ENCODE measurements at places on chromosomes 5 and 9. TPM values are rescaled to one million over a fixed set of nuclear protein-coding genes. Genes with fewer than 3 reads are reported as not detected.
A peak's percentile ranks its signal among the peaks of the same experiment; 100 is the strongest.

DNA sequence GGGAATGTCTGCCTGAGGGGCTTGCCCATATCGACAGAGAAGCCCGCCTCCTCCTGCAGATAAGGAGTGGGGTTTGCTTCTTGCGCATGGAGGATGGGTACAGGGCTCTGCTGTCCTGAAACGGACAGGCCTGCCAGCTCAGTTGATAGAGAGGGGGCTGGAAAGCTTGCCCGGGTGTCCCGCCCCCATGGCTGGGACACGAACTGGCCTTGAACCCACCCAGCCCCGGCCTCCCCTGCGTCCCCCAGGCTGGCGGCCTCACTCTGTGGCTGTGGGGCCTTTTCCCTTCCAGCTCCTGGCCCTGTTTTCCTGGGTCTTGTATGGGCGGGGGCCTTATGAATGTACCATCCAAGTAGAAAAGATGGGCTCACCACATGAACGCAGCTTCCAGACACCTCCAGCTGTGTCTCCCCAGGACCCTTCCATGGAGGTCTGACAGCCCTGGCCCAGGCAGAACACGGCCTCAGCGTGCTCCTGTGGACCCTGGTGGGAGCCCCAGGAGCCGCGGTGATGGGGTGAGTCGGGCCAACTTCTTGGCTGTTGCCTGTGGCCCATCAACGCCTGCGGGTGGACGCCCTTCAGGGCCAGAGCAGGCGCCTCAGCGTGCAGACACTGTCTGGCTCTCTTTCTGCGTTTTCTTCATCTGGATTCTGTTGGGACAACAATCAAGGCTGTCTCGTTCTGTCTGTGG lies 15.9 kb upstream of the SLC2A6 start:
- H3K27me3 ChIP-seq, result no peaks in the 10 kb centered on the region
- no peak for DNase-seq
- no peaks in the 10 kb centered on the region for H3K36me3 ChIP-seq

Gene FOXD4L3
- total RNA-seq, result not detected

DNA sequence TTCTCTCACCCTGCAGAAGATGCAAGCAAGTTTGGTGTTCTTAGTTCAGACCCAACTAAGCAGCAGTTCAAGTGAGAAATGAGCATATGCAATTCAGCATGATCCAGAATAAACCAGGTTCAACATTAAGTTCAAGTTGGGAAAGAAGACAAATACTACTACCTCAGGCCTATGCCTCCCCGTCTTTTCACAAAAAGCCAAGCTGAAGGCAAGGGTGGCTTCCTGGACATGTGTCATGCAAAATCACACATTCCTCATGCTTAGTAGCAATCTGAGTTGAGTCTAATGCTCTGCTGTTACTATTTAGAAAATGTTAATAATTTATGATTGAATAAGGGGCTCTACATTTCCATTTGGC lies 453.4 kb upstream of the GRAMD2B start:
- no peaks in the 10 kb centered on the region for H3K4me1 ChIP-seq
- no peaks in the 10 kb centered on the region for H3K27me3 ChIP-seq
- H3K36me3 ChIP-seq, result no peaks in the 10 kb centered on the region
- no peak overlapping the region for H3K27ac ChIP-seq

- peak overlapping the region; percentile 65 for H3K27ac ChIP-seq
- no peak for DNase-seq
- no peak overlapping the region for H3K4me3 ChIP-seq
- H3K4me1 ChIP-seq, result no peaks in the 10 kb centered on the region
Measured at GRCh38 chr5:149229298-149229937, 42.2 kb upstream of the AFAP1L1 start.

- no peak overlapping the region for H3K4me3 ChIP-seq
- no peak overlapping the region for H3K27ac ChIP-seq
- H3K4me1 ChIP-seq, result peaks cover 14% of the 10 kb centered on the region
- DNase-seq, result no peak
Measured at GRCh38 chr9:130685104-130685503, 8.5 kb upstream of the EXOSC2 start.

Gene STPG3
- not detected for total RNA-seq

Gene ISL1
- total RNA-seq, result not detected

Gene FYB1
- 1.8 TPM for total RNA-seq

DNA sequence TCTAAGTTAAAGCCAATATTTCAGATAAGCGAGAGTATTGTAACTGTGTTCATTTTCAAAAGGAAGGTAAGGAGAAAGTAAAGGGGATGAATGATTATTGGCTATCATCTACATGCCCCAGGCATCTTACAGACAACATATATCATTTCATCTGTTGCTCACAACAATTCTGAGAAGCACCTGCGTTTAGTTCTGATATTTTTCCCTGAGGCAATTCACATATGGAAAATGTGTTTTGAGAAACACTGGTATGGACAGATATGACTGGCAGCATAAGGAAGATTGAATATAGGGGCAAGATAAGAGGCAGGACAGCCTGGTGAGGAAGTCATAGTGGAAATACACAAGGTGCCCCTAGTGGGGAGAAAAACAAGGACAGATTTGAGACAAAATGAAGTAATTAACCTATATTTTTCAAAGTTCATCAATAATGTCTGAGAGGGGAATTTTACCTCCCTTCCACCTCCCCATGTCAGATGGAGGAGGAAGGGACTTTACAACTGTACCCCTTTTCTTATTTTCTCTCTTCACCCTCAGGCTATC lies 87.7 kb upstream of the TRIM32 start:
- H3K27ac ChIP-seq, result no peak overlapping the region
- DNase-seq, result no peak
- no peak overlapping the region for H3K4me3 ChIP-seq
- H3K27me3 ChIP-seq, result no peaks in the 10 kb centered on the region
- H3K36me3 ChIP-seq, result no peaks in the 10 kb centered on the region

DNA sequence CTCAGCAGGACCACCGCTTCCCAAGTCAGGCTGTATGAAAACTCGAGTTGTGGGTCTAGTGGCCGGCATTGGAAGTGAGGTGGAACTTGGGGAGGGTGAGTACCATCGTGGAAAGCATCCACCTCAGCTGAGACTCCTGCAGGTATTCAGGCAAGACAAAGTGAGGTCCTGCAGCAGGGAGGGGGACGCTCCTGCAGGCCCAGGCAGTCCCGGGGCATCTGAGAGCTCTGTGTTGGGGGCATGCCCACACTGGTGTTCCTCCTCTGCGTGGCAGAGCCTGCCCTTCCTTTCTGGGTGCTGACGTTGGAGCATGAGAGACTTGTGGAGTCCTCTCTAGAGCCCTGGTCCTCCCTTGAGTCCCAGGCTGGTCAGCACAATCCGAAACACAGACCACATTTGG lies 187.7 kb downstream of the CACNA1B start:
- no peaks in the 10 kb centered on the region for H3K36me3 ChIP-seq
- no peak for DNase-seq
- H3K27ac ChIP-seq, result no peak overlapping the region
- H3K4me3 ChIP-seq, result no peak overlapping the region
- no peaks in the 10 kb centered on the region for H3K27me3 ChIP-seq
- no peaks in the 10 kb centered on the region for H3K4me1 ChIP-seq

Gene REXO4
- 13.8 TPM for total RNA-seq

- H3K4me3 ChIP-seq, result no peak overlapping the region
- DNase-seq, result no peak
- no peaks in the 10 kb centered on the region for H3K36me3 ChIP-seq
- H3K27me3 ChIP-seq, result no peaks in the 10 kb centered on the region
- H3K27ac ChIP-seq, result no peak overlapping the region
- no peaks in the 10 kb centered on the region for H3K4me1 ChIP-seq
Measured at GRCh38 chr9:80410106-80410505, 838.3 kb downstream of the TLE4 start.

DNA sequence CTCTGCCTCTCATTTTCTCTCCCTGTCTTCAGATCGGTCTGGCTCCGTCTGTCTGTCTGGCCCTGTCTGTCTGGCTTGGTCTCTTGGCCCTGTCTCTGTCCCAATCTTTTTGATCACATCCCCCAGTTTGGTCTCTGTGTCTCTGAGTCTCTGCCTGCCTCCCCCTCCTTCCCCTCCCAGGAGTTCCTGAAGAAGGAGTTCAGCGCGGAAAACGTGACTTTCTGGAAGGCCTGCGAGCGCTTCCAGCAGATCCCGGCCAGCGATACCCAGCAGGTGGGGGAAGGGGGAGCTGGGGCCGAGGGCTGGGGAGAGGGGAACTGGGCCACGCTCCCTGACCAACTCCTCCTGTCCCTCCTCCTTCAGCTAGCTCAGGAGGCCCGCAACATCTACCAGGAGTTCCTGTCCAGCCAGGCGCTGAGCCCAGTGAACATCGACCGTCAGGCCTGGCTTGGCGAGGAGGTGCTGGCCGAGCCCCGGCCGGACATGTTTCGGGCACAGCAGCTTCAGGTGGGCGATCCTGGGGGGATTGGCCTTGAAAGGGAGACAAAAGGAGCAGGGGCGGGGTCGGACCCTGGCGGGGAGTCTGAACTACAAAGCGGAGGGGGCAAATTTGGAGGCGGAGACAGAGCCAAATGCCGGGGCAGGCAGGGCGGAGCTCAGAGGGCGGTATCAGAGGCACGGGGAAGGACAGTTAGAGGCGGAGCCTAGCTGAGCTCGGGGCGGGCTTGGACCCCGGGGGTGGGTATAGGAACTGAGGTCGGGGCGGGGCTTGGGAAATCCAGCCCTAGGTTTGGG lies 9.0 kb downstream of the RGS14 start:
- no peaks in the 10 kb centered on the region for H3K27me3 ChIP-seq
- H3K27ac ChIP-seq, result peak overlapping the region; percentile 86
- no peaks in the 10 kb centered on the region for H3K4me1 ChIP-seq
- peak overlapping the region; percentile 36 for H3K4me3 ChIP-seq
- DNase-seq, result peak; percentile 87

Gene PCDHB16
- 5.3 TPM for total RNA-seq

DNA sequence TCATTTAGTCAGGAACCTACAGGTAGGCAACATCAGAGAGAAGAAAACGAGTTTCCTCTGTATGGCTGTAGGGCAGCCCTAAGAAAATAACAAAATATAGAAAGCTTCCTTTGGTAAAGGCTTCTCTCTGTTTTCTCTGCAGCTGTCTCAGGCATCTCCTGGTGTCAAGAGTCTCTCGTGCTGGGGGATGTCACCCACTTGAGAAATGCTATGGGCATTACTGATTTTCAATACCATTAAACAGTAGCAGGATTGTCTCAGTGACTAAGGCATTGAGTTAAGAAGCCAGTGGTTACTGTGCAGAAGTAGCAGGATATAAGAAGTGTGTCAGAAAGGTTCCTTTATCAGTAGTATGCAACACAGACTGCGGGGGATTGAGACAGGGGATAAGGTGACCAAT lies 32.4 kb downstream of the LIFR start:
- no peak overlapping the region for H3K27ac ChIP-seq
- no peak for DNase-seq
- no peak overlapping the region for H3K4me3 ChIP-seq
- H3K36me3 ChIP-seq, result peaks cover 63% of the 10 kb centered on the region
- no peaks in the 10 kb centered on the region for H3K27me3 ChIP-seq

GRCh38 chr5:139188558-139189270 lies 9.5 kb downstream of the SIL1 start:
- no peak for DNase-seq
- no peaks in the 10 kb centered on the region for H3K27me3 ChIP-seq
- H3K4me1 ChIP-seq, result no peaks in the 10 kb centered on the region
- no peak overlapping the region for H3K27ac ChIP-seq
- H3K4me3 ChIP-seq, result no peak overlapping the region
- no peaks in the 10 kb centered on the region for H3K36me3 ChIP-seq

- H3K4me1 ChIP-seq, result no peaks in the 10 kb centered on the region
- H3K27ac ChIP-seq, result no peak overlapping the region
- H3K36me3 ChIP-seq, result no peaks in the 10 kb centered on the region
- no peak for DNase-seq
Measured at GRCh38 chr9:126856326-126856877, 4.0 kb upstream of the ZBTB34 start.

GRCh38 chr5:36874465-36874864 lies 2.1 kb upstream of the NIPBL start:
- peak overlapping the region; percentile 99 for H3K27ac ChIP-seq
- peak overlapping the region; percentile 98 for H3K4me3 ChIP-seq
- peaks cover 5% of the 10 kb centered on the region for H3K36me3 ChIP-seq
- no peak for DNase-seq
- H3K4me1 ChIP-seq, result no peaks in the 10 kb centered on the region

Gene STARD4
- 11.8 TPM for total RNA-seq

DNA sequence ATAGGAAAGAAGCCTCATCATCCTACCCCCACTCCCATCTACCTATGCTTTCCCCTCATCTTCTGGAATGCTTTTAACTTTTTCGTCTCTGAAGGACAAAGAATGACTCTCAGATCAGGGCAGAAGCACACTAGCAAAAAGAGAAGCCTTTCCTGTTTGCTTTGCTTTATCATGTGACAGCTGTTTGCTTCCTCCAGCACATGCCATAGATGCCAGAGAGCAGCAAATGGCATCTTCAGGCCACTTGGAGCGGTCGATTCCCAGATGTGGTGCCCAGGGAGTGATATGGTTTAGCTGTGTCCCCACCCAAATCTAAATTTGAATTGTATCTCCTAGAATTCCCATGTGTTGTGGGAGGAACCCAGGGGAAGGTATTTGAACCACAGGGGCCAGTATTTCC lies 294.8 kb downstream of the GADD45G start:
- H3K36me3 ChIP-seq, result no peaks in the 10 kb centered on the region
- H3K4me3 ChIP-seq, result no peak overlapping the region
- H3K27me3 ChIP-seq, result no peaks in the 10 kb centered on the region
- H3K4me1 ChIP-seq, result no peaks in the 10 kb centered on the region
- DNase-seq, result no peak

- H3K4me3 ChIP-seq, result no peak overlapping the region
- no peaks in the 10 kb centered on the region for H3K27me3 ChIP-seq
- no peak overlapping the region for H3K27ac ChIP-seq
Measured at GRCh38 chr5:7808998-7809397, 41.9 kb downstream of the CFAP90 start.

Gene ENTPD2
- 0.67 TPM for total RNA-seq

DNA sequence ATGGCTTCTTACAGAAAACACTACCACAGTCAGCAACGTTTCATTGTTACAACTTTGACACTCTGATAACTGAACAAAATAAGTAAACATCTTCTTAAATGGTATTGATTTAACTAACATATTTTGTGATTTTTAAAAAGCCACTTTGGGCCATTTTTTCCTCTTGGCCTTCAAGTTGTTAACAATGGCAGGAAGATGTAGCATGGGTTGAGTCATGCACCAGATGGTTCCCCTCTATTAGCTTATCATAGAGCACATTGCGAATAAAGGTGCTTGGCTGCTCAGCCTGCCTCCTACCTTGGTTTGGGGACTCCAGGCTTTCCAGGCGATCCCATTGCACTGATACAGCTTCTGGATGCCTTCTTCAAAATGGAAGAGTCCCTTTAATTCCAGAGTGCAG lies 24.1 kb upstream of the CER1 start:
- H3K27ac ChIP-seq, result no peak overlapping the region
- no peak overlapping the region for H3K4me3 ChIP-seq
- DNase-seq, result no peak
- no peaks in the 10 kb centered on the region for H3K4me1 ChIP-seq
- no peaks in the 10 kb centered on the region for H3K36me3 ChIP-seq
- no peaks in the 10 kb centered on the region for H3K27me3 ChIP-seq

- H3K36me3 ChIP-seq, result peaks cover 16% of the 10 kb centered on the region
- no peaks in the 10 kb centered on the region for H3K4me1 ChIP-seq
- DNase-seq, result no peak
- H3K27me3 ChIP-seq, result no peaks in the 10 kb centered on the region
Measured at GRCh38 chr5:157540124-157540523, 35.5 kb downstream of the ADAM19 start.

Data from right atrium auricular region (tissue), 2 donors.